ENCODE measurements at places on chromosomes 1 and 21.

GRCh38 chr1:218669431-218669830, 324.3 kb downstream of the TGFB2 start:
- no peak for DNase-seq

DNA sequence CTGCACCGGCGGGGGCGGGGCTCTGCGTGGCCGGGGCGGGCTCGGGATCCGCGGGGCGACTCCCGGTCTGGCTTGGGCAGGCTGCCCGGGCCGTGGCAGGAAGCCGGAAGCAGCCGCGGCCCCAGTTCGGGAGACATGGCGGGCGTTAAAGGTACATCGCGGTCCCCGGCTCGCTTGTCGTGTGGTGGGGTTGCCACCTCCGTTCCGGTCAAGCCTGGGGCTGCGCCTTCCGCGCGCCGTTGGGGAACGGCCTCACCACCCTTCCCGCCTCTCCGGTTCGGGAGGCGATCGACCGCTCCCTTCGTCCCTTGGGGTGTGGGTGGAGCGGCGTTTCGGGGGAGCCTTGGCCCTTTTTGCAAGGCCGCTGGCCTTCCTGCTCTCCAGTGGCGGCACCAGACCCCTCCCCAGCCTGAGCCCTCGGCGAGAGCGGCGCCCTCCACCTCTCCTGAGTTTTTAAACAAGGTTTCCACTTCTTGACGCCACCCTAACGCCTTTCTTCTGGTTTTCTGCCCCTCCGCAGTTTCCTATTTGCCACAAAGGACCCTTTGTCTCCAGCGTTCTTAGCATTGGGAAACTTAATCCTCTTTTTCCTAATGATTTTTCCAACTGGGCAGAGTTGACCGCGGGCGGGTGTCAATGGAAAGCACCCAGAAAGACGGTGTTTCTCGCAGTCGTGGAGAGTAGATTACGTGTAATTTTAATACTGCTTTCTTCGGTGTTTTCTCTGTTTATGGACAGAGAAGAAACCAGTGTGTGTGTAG, at the start of the genes LEPR and LEPROT:
Gene LEPR, plus strand, starts transcription at position 79 of the 761 bp plus-strand sequence. CDS start 144,898 bp downstream, outside the sequence.
Gene LEPROT, plus strand, starts transcription at position 79 of the 761 bp plus-strand sequence. Its CDS starts 57 bp downstream, at position 136.
- DNase-seq = no peak

DNA sequence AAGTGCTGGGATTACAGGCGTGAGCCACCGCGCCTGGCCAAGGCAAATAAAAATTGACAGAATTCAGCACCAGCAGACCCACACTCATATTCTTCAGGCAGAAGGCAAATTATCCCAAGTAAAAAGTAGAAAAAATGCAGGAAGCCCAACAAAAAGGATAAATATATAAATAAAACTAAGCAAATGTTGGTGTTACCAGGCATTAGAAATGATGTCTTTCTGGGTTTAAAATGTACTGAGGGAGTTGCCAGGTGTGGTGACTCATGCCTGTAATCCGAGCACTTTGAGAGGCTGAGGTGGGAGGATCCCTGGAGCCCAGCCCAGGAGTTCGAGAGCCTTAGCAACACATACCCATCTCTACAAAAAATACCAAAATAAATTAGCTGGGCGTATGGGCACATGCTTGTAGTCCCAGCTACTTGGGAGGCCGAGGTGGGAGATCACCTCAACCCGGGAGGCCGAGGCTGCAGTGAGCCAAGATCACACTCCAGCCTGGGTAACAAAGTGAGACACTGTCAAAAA, 6.3 kb downstream of the INTS11 start:
- no peak for DNase-seq

DNA sequence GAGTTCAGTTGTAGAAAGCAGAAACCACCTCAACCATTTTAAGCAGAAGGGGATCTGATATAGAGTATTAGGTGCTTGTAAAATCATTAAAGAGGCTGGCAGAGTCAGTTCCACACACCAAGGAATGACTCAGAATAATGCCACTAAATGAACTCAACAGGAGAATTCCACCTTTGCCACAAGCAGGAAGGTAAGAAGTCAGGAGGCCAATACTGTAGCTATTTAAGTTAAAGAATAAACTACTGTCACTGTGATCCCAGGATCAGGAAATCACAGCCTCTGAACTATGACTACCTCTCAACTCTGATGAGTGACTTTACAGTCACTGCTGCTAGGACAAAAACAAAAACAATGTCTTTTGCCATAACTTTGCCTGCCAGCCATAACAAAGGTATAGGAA, 52.5 kb upstream of the PRMT6 start:
- no peak for DNase-seq

GRCh38 chr1:203069030-203069747, 16.6 kb downstream of the MYOG start:
- DNase-seq = no peak

DNA sequence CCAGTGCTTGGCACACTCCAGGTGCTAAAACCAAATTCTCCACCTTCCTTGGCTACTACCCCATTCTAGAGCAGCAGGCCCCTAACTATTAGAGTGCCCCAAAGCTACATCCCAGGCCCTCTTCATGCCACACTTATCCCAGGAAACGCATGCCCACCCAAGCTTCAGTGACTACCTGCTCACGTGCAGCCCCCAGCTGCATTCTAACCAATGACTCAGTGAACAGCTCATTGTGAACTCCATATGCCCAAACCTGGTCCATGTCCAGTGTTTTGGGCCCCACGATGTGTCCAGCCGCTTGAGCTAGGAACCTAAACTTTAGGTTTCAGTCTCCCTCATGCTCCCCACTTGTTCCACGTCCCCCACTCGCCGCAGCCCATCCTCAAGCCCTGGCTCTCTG, 41.5 kb downstream of the NKAIN1 start:
- DNase-seq = no peak

DNA sequence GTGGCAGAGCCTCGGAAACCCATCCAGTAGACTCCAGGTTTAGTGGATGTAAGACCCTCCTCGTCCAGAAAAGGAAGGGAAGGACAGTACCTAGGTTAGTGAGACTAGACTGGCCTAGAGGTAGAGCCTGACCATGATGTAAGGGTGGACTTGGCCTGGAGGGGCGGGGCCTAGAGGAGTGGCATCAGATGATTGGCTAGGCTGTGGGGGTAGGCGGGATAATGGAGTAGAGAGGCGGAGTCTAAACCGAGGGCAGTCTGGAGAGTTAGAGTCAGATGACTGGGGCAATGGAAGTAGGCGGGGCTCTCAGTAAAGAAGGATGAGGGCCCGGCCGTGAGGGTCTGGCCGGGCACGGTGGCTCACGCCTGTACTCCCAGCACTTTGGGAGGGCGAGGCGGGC, 70.1 kb downstream of the EPHB2 start:
- DNase-seq = peak; percentile 2

- DNase-seq = no peak
Observed at GRCh38 chr1:34696981-34697380, 57.9 kb upstream of the GJB5 start.

GRCh38 chr1:203597331-203598090, 29.1 kb upstream of the ATP2B4 start:
- no peak for DNase-seq

GRCh38 chr1:191558379-191558778, 599.9 kb upstream of the RGS18 start:
- no peak for DNase-seq

DNA sequence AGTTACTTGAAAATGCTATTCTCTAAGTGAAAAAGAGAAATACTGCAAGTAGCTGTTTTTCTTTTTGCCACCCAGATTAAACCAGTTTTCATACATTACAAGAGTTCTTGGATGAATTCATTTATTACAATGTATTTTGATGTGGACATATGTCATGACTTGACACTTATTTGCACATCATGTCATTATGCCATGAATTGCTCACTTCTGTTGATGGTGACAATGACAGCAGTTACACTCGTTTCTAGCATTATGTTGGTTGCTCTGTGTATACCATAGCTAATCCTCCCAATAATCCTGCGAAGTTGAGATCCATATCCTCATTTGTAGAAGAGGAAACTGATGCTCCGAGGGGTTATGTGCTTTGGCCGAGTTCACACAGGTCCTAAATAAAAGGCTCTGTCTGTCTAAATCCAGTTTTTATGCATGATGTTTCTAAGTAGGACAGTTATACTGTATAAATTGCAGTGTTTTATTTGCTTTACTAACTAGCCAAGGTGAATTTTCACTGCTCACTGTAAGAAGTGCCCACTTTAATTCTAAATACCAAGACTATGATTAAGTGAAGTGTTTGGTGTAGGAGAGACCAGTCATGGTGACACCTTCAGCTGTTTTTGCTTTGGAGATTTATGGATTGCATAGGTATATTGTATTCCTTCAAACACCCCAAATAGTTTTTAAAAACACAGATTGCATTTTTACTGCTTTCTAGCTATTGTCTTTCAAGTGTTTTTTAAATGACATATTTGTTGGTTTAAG, 56.7 kb downstream of the PRDM2 start:
- DNase-seq = no peak
